ENCODE measurements at places on chromosomes 3 and 15.
A peak's percentile ranks its signal among the peaks of the same experiment; 100 is the strongest.

DNA sequence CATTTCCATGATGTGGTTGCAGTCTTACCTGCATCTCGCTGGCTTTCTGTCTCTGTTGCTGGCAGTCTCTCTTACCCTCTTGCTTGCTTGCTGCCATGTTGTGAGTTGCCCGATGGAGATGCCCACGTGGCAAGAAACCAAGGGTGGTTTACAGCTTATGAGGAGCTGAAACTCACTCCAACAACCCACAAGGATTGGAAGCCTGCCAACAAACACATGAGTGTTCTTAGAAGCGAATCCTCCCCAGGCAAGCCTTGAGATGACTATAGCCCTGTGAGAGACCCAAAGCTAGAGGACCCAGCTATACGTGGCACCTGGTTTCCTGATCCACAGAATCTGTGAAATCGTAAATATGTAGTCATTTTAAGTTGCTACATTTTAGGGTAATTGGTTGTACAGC is 490.9 kb upstream of the ADAMTS9 start:
- DNase-seq: no peak

DNA sequence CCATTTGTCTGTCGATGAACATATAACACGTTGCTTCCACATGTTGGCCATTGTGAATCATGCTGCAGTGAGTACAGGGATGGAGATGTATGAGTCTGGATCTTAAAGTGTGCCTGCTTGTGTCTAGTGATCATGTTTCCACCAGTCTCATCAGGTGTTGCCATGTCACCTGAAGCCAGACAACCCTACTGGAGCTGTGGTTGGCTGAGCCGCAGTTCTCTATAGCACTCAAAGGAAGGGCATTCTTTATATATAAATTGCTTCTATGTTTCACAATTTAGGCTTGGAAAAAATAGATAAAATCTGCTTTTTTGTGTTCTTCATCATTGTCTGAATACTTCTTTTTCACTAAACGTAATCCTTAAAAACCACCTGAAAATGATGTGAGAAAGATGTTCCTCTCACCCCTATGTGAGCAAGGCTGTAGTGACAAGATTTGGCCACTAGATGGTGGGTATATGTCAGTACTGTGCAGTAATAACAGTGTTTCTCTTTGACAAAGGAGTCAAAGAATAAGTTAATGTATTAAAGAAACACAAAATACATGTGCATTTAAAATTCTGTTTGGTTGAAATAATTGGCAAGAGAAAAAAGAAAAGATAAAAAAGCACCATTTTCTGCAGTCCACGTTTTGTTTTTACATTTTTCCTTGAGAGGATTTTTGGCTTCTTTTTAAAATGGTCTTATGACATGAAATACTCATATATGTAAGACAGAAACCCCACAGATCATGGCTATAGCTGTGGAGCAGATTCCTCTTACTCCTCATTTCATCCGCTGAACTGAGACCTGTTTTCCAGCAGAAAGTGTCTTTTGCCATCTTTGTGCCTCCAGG is 394.5 kb upstream of the DPPA4 start:
- DNase-seq: peak; percentile 74

- DNase-seq: peak; percentile 47
Observed at GRCh38 chr3:150359381-150359780, 48.7 kb upstream of the TSC22D2 start.

DNA sequence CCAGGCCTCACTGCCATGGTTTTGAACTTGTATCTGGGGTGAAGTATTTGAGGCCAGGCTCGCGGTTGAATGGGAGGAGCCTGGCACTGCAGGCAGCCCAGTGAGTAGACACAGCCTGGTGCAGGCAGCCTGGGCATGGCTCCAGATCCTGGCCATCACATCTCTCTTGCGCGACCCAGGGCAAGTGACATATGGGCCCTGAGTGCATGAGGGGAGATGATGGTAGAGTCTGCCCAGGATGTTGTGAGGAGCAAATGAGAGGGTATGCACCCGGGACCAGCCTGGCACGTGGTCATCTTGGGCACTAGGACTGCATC is 103.5 kb downstream of the TBC1D2B start:
- DNase-seq: no peak

DNA sequence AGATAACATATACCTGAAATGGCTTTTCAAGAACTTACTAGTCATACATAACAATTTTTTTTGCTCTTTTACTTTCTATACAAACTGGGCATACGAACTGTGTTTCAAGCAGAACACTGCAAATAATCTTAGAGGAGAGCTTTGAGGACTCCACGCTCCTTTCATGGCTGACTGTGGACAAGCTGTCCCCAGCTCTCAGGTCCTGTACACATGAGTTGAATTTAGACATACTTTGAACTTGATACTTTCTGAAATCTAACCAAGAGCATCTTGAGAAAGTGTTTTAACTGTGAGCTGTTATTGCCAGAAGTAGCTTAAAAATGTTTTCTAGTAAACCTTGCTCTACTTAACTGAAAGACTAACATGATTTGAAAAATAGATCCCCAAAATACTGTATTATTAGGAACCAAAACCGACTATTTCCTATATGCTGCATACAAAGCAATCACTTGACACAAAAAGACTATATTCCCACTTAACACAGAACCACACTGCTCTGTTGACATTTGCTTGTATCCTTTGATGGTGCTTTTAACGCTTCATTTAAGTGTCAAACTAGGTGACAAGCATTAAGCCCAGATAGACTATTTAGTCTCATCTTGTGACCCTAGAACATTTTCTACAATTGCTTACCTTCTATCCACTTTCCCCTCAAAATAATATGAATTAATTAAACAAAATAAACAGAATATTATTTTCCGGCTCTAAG is 755.8 kb downstream of the ROBO1 start:
- no peak for DNase-seq

DNA sequence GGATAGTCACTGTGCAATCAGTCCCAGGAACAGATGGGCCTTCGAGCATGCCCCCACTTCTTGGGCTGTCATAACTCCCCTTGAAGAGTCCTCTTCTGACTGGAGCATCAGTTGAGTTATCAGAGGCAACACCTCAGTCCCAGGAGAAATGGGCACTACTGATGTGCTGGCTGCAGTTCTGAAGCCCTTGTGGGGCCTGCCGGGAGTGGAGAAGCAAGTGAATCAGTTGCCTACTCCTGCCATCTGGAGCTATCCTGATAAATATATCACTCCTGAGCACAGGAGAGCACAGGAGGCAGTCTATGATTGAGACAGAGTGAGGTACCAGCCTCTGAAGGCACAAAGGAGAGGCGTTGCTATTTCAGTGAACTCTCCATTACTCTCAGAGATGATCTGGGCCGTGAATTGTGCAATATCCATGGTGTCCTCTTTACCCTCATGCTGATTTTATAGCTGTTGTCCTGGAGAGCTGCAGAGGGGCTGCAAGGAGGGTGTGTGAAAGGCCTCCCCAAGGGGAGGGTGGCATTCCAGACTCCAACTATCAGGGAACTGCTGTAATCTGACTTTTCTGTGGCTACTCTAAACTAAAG is 344.2 kb upstream of the ROPN1 start:
- DNase-seq: no peak

- no peak for DNase-seq
Observed at GRCh38 chr15:65985387-65985786, 116.1 kb downstream of the RAB11A start.

DNA sequence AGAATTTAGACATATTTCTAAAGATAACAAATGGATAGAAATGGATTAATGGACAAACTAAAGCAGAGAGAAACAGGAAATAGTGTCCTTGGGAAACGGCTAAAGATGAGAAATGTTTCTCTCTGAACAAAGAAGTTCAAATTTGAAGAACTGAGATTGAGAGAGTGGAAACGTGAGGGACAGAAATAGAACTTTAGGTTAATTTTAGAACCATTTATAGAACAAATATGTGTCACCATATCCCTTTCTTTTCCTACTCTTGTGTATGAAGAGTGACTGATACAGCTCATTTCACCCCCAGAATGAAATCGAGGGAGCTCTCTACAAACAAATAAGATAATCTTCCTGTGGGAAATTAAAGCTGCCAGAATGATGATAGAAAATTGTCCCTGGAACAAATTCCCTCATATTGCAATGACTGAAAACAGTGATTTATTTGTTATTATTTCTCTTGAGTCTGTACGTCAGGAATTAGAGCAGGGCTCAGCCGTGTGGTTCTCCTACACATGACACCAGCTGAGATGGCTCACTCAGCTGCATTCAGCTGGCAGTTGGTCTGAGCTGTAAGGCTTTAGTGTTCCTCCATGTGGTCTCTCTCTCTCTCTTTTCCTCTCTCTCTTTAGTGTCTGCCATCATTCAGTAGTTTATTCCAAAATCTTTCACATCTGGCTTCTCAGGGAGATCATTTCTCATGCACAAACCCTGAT is 46.6 kb upstream of the ARPP21 start:
- DNase-seq: no peak

DNA sequence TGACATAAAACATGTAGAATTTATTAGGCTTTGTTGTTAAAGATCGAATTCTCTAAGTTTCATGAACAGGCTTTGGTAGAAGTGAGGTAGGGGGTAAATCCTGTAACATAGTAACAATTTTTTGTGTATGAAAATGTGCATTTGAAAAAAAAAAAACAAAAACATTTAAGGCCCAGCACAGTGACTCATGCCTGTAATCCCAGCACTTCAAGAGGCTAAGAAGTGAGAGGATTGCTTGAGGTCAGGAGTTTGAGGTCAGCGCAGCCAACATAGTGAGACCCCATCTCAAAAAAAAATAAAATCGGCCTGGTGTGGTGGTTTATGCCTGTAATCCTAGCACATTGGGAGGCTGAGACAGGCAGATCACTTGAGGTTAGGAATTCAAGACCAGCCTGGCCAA is 26.8 kb upstream of the PPP4R2 start:
- no peak for DNase-seq

GRCh38 chr3:24432989-24433388 is 61.7 kb downstream of the THRB start:
- no peak for DNase-seq

DNA sequence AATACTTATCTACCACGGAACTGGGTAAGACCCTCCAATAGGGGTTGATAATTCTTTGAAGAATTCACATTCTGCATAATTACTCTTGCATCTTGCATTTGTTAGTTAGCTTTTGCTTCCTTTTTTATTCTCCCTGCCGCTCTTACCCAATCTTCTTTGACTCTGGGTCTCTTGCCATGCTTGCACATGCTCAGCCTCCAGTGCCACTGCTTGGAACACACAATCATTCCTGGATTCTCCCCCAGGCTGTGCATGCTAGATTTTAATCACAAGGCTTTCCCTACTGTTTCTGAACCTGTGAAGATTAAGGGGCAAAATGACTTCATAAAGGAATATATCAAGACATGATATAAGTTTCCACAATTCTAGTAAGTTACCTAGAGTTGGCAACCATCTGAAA is 133.1 kb downstream of the IL1RAP start:
- no peak for DNase-seq

GRCh38 chr3:136958939-136959338 is 1.2 kb downstream of the IL20RB start:
- no peak for DNase-seq

GRCh38 chr3:53643757-53644156 is 149.3 kb downstream of the CACNA1D start:
- DNase-seq: peak; percentile 60

GRCh38 chr15:28936081-28936480 is 50.3 kb downstream of the APBA2 start:
- DNase-seq: no peak

DNA sequence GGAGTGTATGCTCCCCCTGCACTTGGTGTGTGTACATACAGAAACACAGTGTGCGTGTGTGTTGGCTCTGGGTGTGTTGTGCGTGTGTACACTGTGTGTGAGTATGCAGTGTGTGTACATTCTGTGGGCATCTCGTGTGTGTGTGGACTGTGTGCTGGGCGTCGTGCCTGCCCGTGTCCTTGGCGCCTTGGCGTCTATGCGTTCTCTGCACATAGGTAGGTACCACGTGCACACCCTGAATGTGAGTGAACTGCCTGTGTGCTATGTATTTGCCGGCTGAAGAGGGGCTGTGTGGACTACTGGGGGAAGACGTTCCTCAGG is 481 bp upstream of the ECE2 start:
- DNase-seq: no peak

- DNase-seq: no peak
Observed at GRCh38 chr15:31264559-31265089, 62.0 kb upstream of the KLF13 start.

- peak; percentile 8 for DNase-seq
Observed at GRCh38 chr15:48602358-48603122, 43.0 kb downstream of the FBN1 start.

GRCh38 chr15:94494732-94495131 is 263.4 kb downstream of the MCTP2 start:
- DNase-seq: no peak

DNA sequence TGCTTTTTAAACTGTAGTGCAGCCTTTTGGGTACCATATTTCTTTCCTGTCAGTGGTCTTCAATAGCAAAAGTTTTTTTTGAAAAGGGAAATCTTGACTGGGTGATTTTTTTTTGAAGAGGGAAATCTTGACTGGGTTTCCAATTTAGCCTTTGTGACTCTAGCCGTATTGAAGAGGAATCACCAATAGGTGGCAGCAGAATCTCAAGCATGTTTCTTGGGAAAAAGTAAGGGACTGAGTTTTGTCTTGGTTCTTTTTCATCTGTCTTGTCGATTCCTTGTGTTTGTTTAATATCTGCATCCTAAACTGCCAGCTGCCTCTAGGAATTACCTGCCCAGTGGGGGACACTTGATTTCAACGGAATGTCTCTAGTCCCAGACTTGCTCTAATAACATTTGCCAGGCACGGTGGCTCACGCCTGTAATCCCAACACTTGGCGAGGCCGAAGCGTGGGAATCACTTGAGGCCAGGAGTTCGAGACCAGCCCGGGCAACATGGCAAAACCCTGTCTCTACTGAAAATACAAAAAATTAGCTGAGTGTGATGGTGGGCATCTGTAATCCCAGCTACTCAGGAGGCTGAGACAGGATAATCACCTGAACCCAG is 89.2 kb downstream of the RBPMS2 start:
- DNase-seq: peak; percentile 87

GRCh38 chr3:171417813-171418212 is 42.4 kb downstream of the TNIK start:
- no peak for DNase-seq

GRCh38 chr3:122785231-122785630 is 8.4 kb downstream of the HSPBAP1 start:
- DNase-seq: no peak

- no peak for DNase-seq
Observed at GRCh38 chr3:123853686-123854372, 30.3 kb downstream of the MYLK start.

All from GM23338 (cell line).